Immature natural killer cell (primary cell): ENCODE measurements at places on chromosomes 5 and 9.

DNA sequence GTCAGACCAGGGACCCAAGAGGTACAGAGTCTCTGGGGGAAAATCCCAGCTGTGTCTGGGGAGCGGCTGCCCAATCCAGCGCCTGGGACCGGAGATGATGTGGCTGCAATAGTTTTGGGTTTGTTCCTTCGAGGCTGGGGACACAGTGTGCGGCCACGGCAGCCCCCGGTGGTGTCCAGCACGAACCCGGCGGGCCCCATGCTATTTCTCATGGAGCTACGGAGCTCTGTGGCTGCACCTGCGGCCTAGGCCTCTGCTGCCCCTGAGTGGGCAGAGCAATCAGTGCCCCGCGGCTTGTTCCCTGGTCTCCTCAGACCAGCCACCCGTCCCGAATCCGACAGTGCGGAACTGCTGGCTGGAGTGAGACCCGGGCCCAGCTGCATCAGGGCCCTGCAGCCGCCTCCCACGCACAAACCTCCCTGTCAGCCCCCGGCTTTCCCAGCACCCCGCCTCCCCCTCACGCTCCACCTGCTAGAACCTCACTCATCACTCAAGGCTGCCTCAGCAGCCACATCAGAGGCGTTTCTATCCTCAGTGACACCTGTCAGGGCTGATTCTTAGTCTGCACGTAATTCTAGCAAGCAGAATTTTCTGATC is 29.0 kb downstream of the SARDH start:
- no peak for DNase-seq

GRCh38 chr9:108708448-108708847 is 147.3 kb downstream of the ACTL7B start:
- no peak for DNase-seq

DNA sequence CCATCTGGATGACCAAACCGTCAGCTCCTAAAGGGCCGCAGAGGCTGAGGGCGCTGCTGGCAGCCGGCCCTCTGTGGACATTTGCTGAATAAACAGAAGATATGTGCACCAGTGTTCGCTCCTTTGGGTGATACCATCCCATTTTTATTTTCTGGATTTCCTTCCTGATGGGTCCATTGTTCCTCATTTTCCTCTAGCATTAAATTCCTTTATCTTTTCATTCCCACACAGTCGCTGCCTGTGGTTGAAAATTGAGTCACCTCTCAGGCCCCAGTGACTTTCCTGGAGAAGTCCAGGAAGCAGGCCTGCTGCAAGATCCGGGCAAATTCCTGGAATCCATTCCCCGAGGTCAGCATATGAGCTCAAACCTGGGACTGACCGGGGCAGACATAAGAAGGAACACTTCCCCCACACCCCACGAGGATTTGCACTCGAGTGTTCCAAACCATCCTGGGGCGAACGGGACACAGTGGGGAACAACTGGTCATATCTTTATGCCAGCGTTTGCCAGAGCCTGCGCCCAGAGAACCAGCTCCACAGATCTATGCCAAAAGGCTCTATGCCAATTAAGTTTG is 86.7 kb upstream of the PCA3 start:
- no peak for DNase-seq

- DNase-seq, result no peak
Observed at GRCh38 chr9:134034215-134035040, 9.1 kb downstream of the BRD3OS start.

DNA sequence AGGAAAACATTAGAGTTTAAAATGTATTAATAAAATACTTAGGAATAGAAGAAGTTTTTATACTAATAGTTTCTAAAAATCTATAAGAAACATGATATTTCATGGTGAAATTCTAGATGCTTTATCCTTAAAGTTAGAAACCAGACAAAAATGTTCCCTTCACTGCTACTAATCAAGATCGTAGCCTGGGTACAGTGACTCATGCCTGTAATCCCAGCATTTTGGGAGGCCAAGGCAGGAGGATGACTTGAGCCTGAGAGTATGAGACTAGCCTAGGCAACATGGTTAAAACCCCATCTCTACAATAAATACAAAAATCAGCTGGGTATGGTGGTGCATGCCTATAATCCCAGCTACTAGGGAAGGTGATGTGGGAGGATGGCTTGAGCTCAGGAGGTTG is 30.4 kb upstream of the KLF9 start:
- DNase-seq, result no peak

- DNase-seq, result no peak
Observed at GRCh38 chr9:85212209-85212608, 529.5 kb downstream of the AGTPBP1 start.

- DNase-seq, result no peak
Observed at GRCh38 chr5:59479086-59479485, 414.4 kb downstream of the PDE4D start.

DNA sequence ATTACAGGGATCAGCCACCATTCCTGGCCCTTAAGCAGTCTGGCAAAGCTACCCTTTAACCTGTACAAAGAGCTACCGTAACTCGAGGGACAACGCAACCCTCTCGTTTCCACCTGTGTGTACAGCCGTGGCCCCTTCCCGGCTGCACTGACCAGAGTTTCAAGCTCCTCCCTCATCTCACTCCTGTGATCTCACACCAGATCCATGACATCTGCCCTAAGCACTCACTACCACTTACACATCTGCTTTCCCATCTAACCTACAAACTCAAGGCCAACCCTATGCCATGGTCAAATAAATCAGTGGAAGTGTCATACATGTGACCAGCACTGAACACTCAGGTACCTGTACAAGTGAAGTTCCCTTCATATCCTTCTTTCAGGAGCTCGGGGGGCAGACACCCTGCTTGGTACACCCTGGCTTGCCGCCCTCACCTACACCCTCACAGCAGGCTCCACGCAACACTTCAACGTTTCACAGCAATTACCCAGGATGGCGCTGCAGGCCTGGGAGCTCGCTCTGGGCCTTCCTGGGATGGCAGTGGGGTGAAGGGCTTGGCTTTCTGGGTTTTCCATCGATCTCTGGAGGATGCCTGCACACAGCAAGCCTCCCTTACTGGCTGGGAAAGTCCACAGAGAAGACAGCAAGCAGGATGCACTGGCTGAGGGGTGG is 61.7 kb downstream of the PRRT1B start:
- no peak for DNase-seq

DNA sequence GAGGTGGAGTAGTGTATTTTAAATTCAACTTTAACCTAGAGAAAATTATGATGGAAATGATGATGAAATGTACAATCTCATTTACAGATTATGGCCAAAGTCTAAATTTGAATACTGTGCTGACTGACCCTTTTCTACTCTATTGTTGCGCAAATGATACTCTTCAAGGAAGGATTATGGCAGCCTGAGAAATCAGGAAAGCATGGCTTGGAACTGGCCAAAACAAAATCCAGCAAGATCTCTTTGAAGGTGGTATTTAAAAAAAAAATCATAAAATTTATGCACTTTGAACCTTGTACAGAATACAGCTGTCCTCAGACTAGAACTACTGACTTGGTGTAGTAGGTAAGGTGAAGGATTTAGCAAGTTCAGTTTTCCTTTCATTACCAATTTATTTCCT is 105.3 kb downstream of the NDUFAF2 start:
- DNase-seq, result no peak
